HCEC 1CT (cell line): ENCODE measurements at places on chromosomes 12 and 14.
A peak's percentile ranks its signal among the peaks of the same experiment; 100 is the strongest.

DNA sequence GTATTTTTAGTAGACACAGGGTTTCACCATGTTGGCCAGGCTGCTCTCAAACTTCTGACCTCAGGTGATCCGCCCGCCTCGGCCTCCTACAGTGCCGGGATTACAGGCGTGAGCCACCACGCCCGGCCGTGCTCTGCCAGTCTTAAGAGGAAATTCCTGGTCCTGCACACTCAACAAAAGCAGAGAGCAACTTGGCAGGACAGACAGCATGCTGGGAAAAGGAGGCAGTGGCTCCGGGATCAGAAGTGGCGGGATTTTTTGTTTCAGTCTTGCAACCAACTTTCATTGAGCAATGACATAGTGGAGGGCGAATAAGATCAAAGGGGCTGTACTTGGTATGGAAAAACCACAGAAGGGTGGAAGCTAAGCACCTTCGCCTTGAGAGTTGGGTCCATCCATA lies 2.1 kb downstream of the CKAP4 start:
- DNase-seq = peak; percentile 71

- DNase-seq = no peak
Measured at GRCh38 chr12:14988035-14988434, 15.2 kb downstream of the PDE6H start.

DNA sequence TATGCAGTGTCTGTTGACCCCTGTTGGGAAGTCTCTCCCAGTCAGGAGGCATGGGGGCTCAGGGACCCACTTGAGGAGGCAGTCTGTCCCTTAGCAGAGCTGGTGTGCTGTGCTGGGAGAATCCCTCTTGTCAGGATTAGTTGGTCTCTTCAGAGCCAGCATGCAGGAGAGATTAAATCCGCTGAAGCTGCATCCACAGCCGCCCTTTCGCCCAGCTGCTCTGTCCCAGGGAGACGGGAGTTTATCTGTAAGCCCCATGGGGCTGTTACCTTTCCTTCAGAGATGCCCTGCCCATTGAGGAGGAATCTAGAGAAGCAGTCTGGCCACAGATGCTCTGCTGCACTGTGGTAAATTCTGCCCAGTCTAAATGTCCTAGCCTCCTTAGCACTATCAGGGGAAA lies 13.1 kb upstream of the KLRC1 start:
- DNase-seq = no peak

DNA sequence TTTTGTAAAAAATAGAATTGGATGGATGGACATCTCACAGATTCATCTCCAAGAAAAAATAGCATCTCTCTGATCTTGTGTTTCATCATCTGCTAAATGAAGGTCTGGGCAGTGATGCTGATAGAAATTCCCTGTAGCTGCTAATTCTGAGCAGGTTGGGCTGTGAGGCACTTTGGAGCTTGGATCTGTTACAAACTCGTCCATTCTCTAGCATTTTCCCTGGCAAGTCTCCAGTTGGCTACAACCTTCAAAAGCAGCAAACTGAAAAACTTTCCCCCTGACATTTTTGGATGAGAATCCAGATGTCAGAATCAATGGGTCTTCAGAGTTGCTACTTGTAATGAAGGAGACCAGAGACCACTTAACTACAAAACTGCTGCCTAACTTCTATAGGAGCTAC lies 72.7 kb downstream of the TPH2 start:
- no peak for DNase-seq

GRCh38 chr14:92122351-92122677 lies 545 bp downstream of the CPSF2 start:
- peak; percentile 9 for DNase-seq

- DNase-seq = no peak
Measured at GRCh38 chr12:131242741-131243496, 289.2 kb downstream of the ADGRD1 start.

GRCh38 chr14:61444215-61444768 lies 122.9 kb downstream of the PRKCH start:
- no peak for DNase-seq
